Colonic mucosa (tissue), 4 donors: ENCODE measurements at places on chromosomes 3 and 15. TPM values are rescaled to one million over a fixed set of nuclear protein-coding genes. Genes with fewer than 3 reads are reported as not detected.

DNA sequence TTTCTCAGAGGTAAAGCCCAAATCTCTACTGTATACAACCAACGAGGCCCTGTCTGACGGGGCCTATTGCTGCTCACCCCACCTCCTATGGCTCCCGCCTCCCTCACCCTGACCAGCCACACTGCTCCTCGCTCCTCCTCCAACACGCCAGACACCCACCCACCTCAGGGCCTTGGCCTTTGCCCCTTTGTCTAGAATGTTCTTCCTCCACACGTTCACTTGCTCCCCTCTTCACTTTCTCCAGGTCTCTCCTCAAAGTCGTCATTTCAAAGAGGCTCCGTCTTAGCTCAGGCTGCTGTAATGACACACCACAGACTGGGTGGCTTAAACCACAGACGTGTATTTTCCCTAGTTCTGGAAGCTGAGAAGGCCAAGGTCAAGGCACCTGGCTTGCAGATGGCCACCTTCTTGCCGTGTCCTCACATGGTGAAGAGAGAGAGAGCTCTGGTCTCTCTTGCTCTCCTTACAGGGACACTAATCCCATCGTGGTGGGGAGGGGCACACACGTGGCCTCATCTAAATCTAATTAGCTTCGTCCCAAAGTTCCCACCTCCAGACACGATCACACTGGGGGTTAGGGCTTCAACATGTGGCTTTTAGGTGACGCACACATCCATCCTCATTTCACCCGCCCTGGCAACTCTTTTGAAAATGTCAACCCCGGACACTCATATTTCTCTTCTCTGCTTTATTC is 98.2 kb downstream of the TLE3 start:
- DNase-seq = no peak

DNA sequence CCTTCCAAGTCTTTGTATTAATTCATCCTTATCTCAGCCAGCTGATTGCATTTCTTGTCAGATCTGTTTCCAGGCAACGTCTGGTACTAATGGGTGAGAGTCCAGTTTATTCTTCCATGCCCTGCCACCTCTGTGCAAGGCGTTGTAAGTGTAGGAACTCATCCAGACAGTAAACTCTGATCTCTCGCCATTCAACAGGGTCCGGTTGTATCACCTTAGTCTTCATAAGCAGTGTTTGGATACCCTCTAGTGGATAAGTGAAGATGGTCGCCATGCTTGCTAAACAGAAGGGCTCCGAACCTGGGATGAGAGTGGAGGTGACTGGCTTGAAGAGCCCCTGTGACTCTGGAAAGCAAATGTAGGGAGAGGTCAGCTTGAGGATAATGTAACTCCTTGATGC is 51.6 kb upstream of the CMTM7 start:
- no peak for DNase-seq

DNA sequence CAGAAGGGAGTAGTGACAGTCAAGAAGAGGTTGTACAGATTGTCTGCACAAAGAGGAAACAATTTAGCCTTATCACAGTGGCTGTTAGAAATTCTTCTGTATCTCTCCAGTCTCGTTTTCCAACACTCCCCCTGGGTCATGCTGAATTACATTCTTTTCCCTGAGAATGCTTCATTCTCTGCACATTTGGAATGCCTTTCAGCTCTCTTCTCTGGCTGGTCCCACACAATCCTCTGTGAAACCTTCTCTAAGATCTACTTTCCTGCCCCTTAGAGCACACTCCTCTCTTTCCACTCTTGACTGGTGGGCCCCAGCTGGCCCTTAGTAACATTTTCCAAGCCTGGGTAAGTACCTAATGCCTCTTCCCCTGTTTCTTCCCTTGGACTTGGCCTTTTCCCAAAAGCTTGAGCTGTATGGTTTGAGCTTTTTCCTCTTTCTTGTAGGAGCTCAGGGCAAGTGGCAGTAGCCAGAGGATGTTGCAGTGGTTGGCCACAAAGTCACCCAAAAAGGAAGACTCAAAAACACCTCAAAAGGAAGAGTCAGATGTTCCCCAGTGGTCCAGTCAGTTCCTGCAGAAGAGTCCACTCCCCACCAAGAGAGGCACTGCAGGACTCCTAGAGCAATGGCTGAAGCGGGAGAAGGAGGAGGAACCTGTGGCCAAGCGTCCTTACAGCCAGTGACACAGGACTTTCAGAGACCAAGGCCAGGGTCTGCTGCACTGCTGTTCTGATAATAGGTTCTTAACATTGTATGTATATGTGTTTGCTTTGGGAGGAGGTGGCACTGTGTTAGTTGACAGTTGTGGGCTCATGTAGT is 25.7 kb downstream of the HMCES start:
- no peak for DNase-seq

SERINC4 gene
- 0.21 TPM for total RNA-seq

DNA sequence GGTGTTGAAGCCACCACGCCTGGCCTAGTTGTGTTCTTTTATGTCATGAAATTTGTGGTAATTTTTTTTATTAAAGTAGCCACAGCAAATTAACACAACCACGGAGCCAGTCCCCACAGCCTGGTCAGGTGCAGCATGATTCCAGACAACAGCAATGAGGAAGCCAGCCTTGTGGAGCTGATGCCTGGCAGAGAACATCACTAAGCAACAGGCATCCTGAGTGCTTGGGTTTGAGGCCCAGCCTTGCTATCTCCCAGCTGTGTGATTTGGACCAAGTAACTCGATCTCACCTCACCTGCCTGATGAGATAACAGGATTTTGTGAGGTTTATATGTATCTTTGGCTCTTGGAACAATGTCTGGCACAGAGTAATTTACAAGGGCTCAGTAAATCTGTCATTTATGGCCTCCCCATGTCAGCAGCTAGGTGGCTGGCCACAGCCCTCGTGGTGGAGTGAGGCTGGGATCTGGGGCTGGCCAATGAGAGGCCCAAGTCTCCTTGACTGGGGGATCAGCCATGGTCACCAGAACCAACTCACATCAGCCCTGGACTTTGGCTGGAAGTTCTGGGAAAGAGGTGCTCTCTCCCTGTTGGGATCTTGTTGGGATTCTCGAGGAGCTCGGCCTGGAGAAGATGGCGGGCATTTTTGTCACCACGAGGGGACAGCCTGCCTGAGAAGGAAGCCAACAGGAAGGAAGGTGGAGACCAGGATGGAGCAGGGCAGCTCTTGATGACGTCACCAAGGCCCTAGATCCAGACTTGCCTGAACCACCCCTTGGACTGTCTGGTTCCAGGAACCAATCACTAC is 22.8 kb upstream of the FLNB start:
- DNase-seq = no peak

DNA sequence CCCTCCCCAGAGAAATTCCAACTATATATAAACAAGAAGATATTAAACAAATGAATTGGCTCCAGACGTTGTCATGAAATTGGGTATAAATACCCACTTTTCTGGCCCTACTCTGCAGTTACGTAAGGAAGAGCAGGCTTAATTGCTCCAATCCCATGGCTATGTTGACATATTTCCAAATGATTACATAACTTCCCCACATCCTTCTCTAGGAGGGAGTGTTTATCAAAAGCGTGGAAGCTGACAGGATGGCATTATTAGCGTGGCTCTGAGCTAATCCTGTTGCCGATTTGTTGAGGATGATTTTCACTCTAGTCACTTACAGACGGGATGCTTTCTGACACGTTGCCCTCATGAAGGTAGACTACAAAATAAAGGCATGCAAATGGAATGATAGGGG is 347.5 kb upstream of the TMCO5A start:
- no peak for DNase-seq

- no peak for DNase-seq
Observed at GRCh38 chr3:156750874-156751245, 75.3 kb upstream of the LEKR1 start.

DNA sequence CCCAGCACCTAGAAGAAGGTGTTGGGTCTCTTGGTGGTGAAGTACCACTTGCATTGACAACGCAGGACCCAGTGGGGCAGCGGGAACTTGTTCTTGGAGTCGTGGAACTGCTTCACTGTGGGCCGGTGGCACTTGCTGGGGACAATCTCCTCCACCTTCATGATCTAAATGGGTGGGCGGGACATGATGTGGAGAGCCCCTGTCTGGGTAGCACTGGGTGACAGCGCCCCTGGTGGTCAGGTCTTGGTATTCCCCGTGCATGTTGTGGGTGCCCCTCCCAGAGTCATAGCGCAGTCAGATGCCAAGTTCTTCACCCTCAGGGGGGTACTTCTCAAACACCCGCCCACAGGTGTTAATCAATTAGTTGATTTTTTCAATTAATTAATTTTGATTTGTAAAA is 60.2 kb downstream of the AGBL1 start:
- no peak for DNase-seq

SUCNR1 gene
- 0.42 TPM for total RNA-seq

DNA sequence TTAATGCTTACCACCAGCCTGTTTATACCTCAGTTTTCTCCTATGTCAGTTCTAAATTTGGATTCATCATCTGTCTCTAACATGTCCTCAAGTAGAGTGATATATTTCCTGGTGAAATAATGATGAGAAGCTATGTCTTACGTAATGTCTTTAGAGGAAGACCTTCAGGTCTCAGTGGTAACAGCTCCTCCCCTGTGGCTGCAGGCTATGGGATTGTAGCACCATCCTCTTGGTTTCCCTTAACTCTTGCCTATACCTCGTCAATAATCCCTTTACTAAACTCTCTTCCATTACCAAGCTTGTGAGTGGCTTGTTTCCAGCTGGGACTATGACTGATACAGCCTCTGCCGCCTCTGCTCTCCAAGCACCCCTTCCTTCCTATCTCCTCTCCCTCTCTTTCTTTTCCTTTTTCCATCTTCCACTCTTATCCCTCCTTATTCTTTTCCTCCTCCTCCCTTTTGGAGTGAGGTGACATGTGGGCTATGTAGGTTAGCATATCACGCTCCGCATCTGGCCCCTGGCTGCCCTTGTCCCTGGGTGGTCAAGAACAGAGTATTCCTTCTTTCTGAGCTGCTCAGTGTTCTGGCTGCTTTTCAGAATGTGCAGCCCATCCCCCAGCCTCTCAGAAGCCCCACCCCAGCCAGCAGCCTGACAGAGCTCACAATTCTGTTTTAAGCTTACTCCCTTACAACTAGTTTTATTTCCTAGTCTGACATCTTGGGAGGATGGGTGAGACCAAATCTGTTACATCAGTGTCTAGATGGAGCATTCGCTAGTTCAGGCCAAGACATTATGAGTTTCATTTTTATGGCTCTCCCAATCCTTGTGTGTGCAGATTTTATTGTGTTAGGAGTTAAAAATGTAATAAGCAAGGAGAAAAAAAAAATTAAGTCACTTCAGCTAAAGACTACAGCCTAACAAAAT is 75.0 kb upstream of the RNU6-1 start:
- peak; percentile 73 for DNase-seq

GPR87 gene
- not detected for total RNA-seq

AMT gene
- total RNA-seq = 20.6 TPM

GRCh38 chr3:15753056-15753710 is 44.6 kb downstream of the ANKRD28 start:
- no peak for DNase-seq

DNA sequence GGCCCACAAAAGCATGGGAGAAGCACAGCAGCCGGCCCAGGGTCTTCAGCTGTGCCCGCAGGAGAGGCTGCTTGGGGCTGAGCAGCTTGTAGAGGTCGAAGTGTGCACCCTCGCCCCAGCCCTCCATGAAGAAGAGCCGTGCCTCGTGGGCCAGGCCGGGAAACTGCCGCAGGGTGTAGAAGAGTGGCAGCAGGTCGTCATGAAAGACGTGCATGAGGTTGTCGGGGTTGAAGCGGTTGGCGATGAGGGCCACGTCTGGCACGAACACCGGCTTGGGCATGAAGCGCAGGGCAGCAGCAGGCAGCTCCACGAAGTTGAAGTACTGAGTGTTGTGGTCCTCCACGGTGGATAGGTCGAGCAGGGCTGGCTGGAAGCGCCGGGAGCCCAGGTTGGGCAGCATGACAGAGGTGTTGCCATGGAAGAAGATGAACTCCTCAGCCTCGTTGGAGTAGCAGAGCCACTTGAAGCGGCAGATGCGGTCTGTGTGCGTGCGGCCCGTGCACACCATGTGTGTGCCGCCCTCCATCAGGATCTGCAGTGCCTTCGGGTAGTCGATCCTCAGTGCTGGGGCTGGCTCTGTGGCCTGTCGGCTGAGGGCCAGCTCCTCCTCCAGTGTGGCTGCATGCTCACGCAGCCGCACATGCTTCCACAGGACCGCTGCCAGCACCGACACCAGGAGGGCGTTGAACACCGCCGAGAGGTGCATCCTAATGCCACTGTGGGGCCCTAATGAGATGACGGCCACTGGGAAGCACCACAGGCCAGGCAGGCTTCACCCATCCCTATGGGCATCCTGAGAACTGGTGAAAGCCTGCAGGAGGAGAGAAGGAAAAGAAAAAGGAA is 24.9 kb downstream of the POMGNT2 start:
- no peak for DNase-seq

CASR gene
- 0.16 TPM for total RNA-seq

GRCh38 chr3:45119824-45120358 is 26.3 kb downstream of the CDCP1 start:
- no peak for DNase-seq

ARL14 gene
- 17.6 TPM for total RNA-seq

GRCh38 chr3:129016720-129017483 is 15.8 kb downstream of the EFCC1 start:
- DNase-seq = peak; percentile 74

DNA sequence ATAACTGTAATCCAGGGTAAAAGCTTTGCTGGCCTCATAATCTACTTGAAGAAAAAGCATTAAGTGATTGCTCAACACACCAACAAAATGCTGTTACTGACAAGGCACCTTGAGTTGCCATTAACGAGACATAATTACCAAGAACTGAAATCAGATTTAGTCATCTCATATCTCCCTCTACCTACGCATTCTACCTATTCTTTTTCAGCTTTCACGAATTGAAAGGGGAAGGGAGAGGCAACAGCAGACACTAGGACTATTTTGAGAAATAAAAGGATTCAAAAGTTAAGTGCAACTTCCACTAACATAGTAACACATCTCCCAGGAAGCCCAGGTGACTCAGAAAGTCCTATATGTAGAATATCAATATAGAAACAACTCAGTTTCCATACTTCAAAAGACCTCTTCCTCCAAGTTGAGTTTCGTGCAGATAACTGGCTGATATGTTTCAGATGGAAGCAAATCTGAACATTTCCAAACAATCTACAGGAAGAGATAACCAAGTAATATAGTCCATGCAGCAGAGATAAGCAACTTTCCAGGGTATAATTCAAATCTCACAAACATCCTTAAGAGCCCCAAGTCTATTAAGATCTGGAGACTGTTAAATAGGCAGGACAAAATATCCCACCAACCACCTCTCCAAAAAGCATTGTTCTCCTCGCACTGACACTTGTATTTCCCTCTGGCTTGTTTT is 1.9 kb downstream of the OSBPL10 start:
- DNase-seq = no peak

ROBO2 gene
- total RNA-seq = 0.88 TPM

- DNase-seq = peak; percentile 36
Observed at GRCh38 chr15:78873793-78874765, 1.4 kb downstream of the MORF4L1 start.

GRCh38 chr3:10344944-10345575 is 24.1 kb upstream of the SEC13 start:
- no peak for DNase-seq

TXNRD3 gene
- 7.5 TPM for total RNA-seq

GRCh38 chr3:163552659-163552966 is 1525.7 kb downstream of the SI start:
- DNase-seq = no peak

GRCh38 chr3:48970586-48970985 is 19.5 kb upstream of the P4HTM start:
- no peak for DNase-seq

GRCh38 chr3:44902628-44903027 is 28.2 kb downstream of the TGM4 start:
- no peak for DNase-seq

GRCh38 chr3:160981217-160981938 is 123.8 kb downstream of the B3GALNT1 start:
- no peak for DNase-seq

GRCh38 chr3:177491296-177492032 is 294.2 kb upstream of the TBL1XR1 start:
- no peak for DNase-seq

STAB1 gene
- 46.5 TPM for total RNA-seq

ADAMTSL3 gene
- 4.8 TPM for total RNA-seq
